ENCODE measurements at places on chromosomes 11 and 22.

- DNase-seq = no peak
These were observed 310.0 kb downstream of the SWAP70 start for GRCh38 chr11:9973921-9974320.

DNA sequence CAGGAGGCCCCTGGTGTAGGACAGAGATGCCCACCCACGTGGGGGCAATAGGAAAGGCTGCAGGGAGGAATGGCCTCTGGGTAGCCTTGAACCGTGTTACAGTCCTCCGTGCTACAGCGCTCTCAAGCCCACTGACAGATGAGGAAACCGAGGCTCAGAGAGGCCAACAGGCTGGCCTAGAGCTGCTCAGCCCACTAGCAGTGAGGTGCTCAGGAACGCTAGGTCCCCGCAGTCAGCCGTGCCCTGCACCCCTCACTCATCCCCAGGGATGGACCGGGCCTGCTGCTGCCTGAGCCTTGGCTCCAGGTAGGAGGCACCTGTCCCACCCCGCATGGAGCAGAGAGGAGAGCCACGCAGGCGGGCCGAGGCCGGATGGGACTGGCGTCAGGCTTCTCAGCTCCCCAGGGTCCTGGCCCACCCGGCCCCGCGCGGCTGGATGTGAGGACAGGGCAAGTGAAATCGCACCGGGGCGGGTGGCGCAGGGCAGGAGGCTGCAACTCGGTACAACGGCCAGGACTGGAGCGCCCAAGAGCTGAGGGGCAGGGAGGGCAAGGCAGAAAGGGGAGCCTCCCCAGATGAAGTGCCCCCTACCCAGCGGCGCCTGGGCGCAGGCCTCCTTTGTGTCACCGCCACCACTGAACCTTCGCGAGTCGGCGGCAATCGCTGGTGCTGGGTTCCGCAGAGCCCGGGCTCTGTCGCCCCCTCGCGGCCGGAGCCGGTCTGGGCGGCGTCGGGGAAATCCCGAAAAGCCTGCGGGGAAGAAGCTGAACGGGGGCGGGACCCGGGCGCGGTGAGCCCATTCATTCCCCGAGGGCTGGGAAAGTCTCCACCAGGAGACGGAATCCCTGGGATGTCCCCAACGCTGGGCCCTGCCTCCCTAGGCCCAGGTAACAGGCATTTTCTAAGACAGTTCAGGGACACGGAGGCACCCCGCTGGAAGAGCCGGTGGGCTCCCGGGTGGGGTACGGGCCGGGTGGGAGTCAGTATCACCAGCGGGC, 8.4 kb upstream of the SLC2A11 start:
- peak; percentile 91 for DNase-seq

DNA sequence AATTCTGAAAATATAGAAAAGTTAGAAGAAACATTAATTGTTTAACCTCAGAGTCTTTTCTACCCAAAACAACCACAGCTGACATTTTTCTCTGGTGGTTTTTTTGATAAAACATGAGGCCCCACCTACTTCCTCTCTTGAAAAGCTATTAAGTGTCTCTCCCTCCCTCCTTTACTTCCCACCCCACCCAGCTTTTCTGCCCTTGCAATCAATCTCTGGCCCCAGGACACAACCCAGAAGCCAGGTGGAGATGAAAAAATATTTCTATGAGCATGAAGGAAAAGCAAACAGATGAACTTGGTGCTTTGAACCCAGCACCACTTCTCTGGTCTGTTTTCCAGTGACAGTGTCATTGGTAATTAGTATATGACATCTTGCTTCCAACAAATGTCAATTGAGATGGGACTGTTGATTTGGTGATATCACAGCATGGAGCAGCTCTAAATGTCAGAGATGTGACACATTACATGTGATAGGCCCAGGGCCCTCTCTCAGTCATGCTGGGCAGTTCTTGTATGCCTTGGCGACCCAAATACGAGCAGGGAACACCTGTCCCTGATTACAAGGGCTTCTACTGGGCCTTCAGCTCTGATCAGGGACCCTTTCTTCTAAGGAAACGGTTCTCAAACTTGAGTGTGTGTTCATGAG, 23.9 kb upstream of the TMPRSS13 start:
- DNase-seq = no peak

DNA sequence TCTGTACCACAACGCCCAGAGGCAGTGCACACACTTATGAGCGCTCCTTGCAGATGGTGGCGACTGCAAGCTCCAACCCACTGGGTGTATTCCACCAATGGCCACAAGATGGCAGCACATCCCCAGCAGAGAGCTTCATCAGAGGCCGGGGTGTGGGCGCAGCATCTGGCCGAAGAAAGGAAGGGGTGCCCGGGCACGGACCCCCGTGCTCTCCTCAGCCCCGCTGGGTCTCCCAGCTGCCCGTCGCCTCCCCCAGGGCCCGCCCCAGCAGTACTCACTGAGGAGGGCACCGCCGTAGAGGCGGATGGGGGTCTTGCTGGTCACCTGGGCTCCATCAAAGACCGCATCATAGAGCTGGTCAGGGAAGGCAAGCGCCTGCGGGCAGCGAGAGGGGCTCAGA, 14.2 kb downstream of the TP53I11 start:
- peak; percentile 88 for DNase-seq

GRCh38 chr11:28674433-28675103, 566.4 kb downstream of the METTL15 start:
- no peak for DNase-seq

GRCh38 chr22:39556970-39557841, 13.3 kb upstream of the CACNA1I start:
- no peak for DNase-seq

- no peak for DNase-seq
These were observed 144.5 kb downstream of the SBF2 start for GRCh38 chr11:10149553-10149952.

DNA sequence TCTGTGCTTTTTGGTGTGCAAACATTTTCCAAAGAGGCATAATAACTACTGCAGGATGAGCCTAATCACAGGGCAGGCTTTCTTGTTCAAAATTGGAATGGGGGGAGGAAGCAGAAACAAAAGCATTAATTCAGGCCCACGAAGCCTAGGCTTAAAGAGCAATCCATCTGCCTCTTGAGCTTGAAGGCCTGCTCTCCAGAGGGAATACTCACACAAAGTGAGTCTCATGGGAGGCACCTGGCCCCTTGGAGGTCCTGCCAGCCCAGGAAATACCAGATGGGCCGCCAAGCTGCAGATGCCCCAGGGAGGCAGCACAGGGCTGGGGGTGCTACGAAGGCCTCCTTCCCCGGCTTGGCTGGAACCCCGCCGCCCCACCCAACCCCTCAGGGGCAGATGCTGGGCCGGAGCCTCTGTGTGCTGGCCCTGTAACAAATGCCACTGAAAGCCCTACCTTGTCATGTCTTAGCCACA, 39.3 kb upstream of the COMT start:
- no peak for DNase-seq

GRCh38 chr11:111555255-111555654, 14.7 kb downstream of the LAYN start:
- DNase-seq = no peak

GRCh38 chr22:35893698-35894097, 134.9 kb downstream of the RBFOX2 start:
- no peak for DNase-seq

GRCh38 chr22:46061501-46062231, 84.7 kb upstream of the WNT7B start:
- peak; percentile 35 for DNase-seq

DNA sequence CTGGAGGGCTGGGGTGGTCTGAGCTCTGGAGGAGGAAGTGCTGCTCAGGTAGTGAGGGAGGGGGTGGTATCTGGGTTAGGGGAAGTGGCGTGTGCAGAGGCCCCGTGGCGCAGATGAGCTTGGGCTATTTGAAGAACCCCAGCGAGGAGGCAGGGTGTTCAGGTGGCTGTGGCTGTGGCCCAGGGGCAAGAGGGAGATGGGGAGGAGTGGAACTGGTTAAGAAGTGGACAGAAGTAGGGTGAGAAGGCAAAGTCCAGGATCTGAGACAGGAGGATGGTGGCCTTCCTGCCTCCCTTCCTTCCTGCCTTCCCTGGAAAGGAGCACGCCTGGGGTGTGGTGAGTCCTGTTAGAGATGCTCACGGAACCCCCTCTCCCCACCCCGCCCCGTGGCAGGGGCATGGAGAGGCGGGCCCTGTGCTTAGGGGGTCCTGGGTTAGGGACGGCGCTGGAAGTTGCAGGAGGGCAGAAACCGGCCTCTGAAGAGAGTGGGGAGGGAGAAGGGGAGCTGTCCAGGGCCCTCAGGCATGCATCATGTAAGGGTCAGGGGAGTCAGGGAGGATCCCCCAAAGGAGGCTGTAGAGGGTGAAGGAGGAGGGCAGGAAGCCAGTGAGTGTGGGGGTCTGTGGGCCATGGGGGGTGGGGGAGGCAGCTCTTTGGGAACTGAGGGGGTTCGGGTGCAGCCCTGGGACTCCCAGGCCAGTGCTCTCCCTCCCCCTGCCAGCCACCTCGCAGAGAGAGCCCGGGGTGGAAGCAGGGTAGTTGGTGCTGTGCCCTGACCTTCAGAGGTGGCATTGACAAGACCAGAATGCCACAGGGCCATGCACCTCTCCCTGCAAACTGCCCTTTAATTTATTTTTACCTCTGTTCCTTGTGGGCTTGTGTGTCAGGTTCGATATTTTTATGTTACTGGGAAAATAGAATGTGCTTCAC, 63.7 kb upstream of the PARVG start:
- DNase-seq = peak; percentile 63

GRCh38 chr11:112460141-112460540, 199.5 kb upstream of the PLET1 start:
- no peak for DNase-seq

DNA sequence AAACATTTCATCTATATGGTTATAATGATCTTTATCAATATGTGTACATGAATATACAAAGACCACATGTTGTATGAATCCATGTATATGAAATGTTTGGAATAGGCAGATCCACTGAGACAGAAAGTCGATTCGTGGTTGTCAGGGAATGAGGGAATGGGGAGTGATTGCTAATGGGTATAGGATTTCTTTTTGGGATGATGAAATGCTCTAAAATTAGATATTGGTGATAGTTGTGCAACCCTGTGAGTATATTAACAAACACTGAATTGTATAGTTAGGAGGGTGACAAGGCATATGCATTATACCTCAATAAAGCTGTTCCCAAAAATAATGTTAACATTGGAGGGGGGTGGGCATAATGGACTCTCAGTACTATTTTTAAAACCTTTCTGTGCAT, 5.0 kb upstream of the PTPMT1 start:
- DNase-seq = no peak

- no peak for DNase-seq
These were observed 31.7 kb downstream of the KIRREL3 start for GRCh38 chr11:126968915-126969314.

GRCh38 chr11:36452961-36453360, 57.1 kb downstream of the TRAF6 start:
- DNase-seq = no peak

DNA sequence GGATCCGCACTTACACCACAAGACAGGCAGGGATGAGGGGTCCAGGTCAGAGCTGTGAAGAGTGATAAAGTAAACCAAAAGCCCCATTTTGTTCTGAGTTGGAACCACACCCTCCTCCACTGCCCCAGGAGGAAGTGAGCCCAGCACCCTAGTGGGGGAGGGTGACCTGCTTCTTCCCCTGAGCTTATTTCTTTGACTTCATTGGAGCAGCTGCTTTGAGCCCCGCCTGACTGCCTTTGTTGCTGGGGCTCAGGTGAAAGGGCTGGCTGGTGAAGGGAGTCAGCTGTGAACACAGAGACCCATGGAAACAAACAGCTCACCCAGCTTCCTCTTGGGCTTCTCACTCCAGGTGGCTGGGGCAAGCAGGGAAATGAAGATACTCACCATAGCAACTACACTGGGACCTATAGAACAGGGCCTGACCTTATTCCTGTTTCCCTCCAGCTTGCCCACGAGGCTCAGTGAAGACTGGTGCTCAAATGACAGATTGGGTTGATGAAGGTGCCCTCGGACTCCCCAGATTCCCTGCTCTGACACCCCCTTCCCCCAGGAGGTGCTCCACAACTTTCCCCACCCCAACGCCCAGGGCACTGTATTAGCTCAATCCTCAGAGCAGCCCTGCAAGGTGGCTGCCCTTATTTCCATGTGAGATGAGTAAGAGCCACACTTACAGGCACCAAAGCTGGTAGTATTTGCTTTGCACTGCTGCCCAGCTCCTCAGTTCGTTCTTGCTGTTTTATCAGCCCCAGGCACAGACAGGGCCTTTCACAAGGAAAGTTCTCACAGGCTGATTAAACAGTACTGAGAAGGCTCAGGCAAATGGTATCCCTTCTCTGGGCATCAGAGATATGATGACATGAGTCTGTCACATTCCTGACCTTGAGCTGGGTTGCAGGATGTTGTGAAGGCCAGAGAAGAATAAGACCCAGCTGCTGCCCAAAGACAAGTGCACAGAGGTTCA, 2.4 kb downstream of the UCP2 start:
- DNase-seq = peak; percentile 53

DNA sequence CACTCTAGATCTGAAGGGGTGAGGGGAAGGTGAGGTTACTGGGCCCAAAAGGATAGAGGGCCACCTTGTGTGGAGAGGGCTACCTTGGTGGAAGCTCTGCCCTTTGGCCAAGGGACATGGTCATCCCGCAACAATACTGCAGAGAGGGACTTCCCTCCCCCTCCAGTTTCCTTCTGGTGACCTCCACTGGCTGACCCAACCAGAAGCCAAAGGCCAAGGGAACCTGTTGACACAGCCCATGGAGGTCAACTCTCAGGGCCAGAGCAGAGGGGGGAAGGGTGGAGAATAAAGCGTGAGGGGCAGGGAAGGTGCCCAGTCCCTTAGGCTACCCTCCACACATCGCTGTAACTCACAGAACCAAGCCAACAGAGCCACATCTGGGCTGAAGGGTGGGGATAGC, 15.0 kb upstream of the RHOD start:
- no peak for DNase-seq

DNA sequence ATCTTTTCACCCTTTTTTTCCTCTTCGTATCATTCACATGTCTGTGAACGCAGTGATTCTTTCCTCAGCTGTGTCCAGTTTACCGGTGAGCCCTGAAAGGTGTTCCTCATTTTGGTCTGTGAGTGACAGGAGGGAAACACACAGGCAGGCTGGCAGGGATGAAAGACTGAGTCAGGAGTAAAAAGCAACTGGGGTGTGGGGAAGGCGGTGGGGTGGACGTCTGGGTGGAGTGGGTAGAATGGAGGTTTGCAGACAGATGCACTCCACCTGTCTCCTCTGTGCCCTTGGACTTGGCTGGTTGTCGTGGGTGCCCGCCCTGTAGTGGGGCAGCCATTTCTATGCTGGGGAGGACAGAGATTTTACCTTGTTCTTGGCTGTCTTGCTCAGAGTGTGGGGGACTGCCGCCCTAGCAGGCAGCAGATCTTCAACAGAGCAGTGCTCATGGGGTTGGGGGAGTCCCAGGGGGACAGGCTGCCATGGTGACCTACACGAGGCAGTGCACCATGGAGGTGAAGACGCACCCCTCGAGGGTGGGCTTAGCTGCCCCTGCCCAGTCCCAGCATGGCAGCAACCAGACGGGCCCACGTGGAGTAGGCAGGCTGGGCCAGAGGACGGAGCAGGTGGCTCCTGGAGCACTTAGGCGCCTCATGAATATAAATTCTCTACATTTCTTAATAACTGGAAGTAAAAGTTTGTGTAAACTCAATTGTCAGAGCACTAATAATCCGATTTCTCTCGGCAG, 603.7 kb downstream of the TBC1D22A start:
- DNase-seq = no peak

DNA sequence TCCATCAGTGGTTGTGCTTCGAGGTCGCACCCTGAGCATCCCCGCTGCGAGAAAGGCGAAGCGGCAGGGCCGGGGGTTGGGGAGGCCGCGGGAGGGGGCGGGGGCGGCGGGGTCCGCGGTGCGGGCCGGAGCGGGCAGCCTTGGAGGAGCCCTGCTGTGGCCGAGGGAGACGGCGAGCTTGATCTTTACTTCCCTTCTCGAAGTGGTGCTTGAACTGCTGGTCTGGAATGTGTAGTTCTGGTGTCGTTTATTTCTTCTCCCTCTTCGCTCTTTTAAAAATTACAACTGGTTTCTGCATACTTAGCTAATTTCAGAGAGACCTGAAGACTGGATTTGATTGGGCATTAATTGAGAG, 1.1 kb downstream of the APLP2 start:
- no peak for DNase-seq

All from left ventricle myocardium superior (tissue), 1 donor.